NCI-H1930 (cell line): ENCODE measurements at places on chromosomes 4 and X.

GRCh38 chrX:7170898-7171297, 22.9 kb upstream of the PUDP start:
- DNase-seq, result no peak

- DNase-seq, result no peak
These were observed 78.8 kb upstream of the TBC1D9 start for GRCh38 chr4:140834839-140835495.

- DNase-seq, result no peak
These were observed 23.2 kb downstream of the RELL1 start for GRCh38 chr4:37662861-37663390.

GRCh38 chrX:33434256-33435092, 223.1 kb upstream of the DMD start:
- DNase-seq, result no peak
